Stimulated activated memory B cell treated with anti-CD40 and anti-IgM and Interleukin-4, amounts not matched to agents 10 μg/mL and 1 μg/mL and 100 μg/mL, for 72 hours (primary cell): ENCODE measurements at places on chromosomes 6 and 20.
A peak's percentile ranks its signal among the peaks of the same experiment; 100 is the strongest.

GRCh38 chr20:10412591-10413408, 21.2 kb downstream of the MKKS start:
- ATAC-seq, result no peak

DNA sequence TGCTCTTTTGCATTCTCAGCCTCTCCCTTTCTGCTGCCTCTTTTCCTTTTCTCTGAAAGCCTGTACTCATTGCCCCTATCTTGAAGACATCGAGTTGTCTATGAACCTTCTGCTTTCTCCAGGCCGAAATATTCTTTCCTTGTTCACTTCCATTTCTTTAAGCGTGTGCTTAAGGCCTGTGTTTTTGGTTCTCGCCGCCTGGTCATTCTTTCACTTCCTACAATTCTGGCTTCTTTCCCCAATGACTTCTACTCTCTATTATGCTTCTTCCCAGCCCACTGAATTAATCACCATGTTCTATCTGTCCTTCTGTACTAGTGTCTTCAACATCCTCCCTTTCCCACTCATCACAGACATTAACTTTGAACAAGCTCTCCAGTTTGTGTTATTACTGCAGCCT, 69.6 kb downstream of the C6orf52 start:
- ATAC-seq, result no peak

DNA sequence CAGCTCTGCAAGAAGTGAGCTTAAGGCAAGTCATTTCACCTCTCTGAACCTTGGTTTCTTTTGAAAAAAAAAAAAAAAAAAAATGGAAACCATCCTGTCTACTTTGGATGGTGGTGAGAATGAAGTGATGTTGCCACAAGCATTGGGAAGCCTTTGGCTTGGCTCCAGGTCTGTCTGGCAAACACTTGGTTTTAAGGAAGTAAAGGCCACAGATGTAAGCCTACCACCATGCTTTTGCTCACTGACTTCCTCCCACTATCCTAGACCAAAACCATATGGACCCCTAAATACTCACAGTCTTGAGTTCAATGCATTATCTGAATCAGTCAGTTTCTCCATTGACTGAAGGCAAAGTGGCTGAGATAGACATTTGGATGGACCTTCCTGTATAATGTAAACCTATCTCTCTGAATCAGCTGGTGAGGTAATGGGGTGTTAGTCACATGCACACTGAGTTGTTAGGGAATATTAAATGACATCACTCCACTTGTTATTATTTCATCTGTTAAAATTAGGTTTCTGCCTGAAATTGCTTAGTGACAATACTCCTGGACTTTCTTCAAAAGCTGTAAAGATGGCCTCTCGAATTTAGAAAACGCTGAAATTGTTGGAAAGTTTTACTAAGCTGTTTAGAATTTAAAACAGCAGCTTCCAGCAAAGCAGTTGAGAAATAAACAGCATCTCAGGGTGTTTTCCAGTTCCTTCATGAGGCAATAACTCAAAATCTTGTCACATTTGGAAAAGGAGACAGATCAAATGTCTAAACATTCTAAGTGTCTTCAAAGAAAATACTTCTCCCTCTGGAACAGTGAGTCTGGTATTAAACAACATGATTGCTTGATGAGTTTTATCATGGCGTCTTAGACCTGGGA, 833.5 kb downstream of the DHX35 start:
- no peak for ATAC-seq

DNA sequence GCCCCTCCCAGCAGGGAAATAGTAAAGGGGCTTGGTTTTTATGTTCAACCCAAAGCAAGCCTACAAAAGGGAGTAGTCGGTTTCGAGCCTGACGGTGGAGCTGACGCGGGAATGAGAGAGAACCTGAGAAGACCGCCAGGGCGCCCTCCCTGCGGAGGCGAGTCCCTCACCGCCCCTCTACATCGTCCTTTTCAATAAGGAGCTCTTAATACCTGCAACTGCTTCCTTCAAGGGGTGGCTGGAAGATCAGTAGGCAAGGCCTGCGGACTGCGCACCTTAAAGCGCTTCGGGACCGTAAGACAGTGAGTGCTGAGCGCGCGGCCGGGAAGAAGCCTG, 709 bp upstream of the ZNF76 start:
- ATAC-seq, result peak; percentile 44

- ATAC-seq, result no peak
These were observed 523.0 kb upstream of the FLRT3 start for GRCh38 chr20:14860410-14860814.

GRCh38 chr20:51017251-51017650, 5.7 kb downstream of the KCNG1 start:
- no peak for ATAC-seq

- ATAC-seq, result no peak
These were observed 31.2 kb downstream of the PRR18 start for GRCh38 chr6:166277018-166277417.

DNA sequence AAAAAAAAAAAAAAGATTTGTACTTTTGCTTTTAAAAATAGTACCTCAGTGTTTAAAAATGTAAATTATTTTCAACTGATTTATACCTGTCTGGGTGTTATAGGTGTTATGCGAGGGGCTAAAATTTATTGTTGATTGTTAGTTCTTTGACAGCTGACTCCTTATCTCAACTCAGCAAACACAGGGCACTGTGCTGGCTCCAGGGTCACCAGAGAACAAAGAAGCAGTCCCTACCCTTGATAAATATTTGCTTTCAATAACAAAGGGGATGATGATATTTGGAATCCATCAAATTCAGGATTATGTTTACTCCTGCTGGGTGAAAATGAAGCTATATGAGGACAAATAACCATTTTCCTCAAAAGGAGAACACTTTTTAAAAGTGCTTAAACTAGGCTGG, 34.2 kb upstream of the KAT14 start:
- no peak for ATAC-seq
